ENCODE measurements at places on chromosomes 3 and 15.

DNA sequence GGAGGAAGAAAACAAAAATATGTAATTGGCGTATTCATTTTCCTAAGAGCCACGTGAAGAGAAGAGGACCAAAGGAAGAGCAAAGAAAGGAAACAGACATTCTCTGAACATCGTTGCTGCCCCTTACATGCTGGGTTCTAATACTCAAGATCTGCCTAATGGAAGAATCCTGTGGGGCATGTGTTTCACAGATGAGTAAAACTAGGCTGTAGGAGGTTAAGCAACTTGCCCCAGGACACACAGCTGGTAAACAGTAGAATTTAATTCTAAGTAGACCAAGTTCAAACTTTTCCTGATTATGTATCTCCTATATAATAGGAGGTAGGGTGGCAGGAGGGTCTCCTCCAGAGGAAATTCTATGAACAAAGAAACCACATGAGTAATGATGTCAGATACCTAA is 106.1 kb upstream of the TNFAIP8L3 start:
- no peak for DNase-seq

GRCh38 chr3:32379831-32380500 is 11.7 kb upstream of the CMTM7 start:
- DNase-seq = no peak

DNA sequence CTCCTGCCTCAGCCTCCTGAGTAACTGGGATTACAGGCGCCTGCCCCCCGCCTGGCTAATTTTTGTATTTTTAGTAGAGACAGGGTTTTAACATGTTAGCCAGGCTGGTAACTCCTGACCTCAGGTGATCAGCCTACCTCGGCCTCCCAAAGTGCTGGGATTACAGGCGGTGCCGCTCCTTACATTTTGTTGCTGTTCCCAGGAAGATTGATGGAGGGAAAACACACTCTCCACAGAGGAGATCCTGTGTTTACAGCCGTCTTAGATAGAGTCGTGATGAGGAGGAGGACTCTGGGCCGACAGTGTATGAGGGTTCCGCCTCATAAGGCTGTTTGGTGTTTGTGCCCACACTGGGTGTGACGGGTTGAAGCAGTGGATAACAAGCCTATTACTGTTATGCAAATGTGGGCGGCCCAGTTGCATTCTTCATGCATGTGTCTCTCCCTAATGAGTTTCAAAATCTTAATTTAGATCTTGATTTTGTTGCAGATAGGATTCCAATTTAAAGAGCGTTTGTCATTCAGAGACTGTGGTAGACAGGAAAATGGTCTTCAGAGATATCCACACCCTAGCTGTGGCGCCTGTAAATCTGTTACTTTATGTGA is 60.0 kb downstream of the APBA2 start:
- DNase-seq = no peak

DNA sequence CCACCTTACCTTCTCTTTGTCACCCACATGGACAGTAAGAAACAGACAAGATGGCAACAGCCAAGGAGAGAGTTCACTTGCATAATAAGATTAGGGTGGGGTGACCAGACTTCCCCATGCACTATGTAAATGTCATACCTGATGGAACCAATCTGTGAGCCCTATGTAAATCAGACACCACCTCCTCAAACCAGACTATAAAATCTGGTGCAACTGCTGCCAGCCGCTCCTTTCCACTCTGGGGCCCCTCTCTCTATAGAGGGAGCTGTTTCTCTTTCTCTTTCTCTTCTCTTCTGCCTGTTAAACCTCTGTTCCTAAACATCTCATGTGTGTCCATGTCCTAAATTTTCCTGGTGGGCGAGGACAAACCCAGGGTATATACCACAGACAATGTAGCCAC is 405.5 kb upstream of the CNTN4 start:
- no peak for DNase-seq

- no peak for DNase-seq
Measured at GRCh38 chr15:73001840-73002239, 50.4 kb upstream of the NEO1 start.

DNA sequence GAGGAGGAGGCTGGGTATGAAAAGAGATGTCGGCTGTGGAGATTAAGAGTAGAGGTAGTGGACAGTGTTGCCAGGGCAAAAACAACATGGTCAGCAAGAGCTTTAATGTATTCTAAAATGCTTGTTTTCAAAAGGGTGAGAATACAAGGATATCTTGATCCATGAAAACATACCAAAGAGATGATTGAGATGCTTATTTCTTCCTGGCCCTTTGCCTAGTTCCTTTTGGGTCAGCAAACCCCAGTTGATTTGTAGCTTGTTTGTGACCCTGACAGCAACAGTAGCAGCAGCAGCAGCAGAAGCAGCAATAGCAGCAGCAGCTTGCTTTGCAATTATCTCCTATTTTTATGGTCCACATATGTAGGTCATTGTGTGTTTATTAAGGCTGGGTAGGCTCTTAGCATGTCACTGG is 337.3 kb downstream of the LPP start:
- no peak for DNase-seq

DNA sequence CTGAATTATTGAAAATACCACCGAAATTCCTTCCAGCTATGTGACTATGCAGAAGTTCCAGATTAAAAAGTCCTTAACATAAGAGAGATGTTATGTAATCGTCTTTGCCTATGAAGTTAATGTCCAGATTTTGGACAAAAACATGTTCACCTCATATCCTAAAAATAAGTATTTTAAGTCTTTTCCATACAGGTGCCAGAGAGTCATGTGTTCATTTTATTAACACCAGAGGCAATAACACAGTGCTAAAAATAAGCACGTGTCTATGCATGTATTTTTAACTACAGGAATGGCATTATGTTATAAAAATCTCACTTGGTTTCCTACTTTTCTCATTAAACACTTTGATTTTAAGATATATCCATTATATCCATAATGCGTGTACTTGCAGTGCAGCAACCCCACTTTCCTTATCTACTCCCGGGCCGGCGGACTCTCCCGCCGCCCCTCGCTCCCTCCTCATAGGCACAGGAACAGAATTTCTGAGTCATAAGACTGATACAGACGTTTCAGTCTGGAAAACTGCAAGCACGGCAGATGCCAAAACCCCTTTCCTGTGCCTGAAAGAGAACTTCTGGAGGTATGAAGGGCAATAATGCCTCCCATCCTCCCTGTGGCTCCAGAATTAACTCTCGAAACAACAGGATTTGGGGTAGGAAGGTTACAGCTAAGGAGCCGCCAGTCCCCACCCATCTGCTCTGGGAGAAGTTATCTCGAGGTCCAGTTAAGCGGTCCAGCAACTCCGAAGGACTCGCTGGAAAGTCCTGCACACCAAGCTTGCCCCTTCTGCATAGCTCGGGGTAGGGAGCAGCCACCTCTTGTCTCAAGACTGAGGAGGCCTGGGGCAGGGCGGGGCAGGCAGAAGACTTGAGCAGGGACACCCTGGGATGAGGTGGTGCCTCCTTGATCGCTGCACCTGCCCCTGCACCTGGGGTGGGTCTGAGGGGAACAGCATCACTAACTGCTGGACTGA is 22.3 kb upstream of the PSTPIP1 start:
- DNase-seq = no peak

DNA sequence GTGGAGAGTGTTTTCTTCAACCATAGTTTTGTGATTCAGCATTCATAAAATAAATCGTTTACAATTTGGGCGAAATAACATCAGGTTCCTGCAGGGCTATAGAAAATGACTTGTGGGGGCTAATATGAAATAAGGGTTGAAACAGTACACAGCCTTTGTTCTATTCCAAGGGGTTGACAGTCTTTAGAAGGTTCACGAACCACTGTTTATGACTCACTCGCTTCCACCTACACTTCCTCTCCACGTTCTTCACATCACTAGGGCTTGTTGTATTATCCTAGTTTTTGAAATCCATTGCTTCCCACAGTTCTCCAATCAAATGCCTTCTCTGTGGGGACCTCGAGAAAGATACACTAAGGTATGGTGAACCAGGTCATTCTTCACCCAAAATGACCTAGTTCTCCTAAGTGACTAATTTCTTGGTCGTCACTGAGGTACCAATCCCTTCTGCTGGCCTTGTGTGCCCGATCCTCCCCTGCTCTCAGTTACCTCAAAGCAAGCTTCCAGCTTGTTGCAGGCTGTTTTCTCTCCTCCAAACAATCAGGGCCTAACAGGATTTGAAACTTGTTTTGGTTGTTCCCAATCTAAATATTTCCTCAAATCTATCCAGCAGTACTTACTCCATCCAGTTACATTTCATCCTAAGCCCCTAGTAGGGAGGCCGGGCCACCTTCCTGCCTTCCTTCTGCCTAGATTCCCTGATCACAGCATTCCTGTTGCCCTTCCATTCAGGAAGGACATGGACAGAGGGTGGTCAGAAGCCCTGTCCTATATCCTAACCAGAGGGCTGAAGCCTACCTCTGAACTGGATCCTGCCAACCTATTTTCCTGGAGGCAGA is 23.1 kb upstream of the TBL1XR1 start:
- DNase-seq = no peak

GRCh38 chr3:158794936-158795518 is 6.8 kb upstream of the MFSD1 start:
- DNase-seq = no peak

- DNase-seq = no peak
Measured at GRCh38 chr15:58352026-58352929, 79.5 kb upstream of the LIPC start.

DNA sequence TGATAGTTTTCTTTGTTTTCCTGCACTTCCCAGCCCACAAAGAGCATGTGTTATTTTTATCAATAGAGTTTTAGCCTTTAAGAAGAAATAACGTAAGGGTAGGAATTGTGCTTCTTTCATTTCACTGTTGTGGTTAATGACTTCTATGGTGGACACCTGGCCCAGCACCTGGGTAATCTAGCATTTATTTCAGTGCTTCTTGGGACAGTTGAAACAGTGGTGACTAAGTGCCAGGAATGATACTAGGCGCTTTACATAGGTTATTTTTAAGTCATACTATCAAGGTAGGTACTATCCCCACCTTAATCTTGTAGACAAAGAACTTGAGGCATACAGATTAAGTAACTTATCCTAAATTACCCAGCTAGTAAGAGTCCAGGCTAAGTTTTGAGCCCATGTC is 243.8 kb downstream of the SOX2 start:
- no peak for DNase-seq

- DNase-seq = no peak
Measured at GRCh38 chr3:53016236-53016635, 29.6 kb downstream of the SFMBT1 start.

GRCh38 chr3:136516656-136517055 is 235.5 kb downstream of the STAG1 start:
- no peak for DNase-seq

GRCh38 chr15:71456362-71456761 is 341.1 kb downstream of the THSD4 start:
- no peak for DNase-seq

DNA sequence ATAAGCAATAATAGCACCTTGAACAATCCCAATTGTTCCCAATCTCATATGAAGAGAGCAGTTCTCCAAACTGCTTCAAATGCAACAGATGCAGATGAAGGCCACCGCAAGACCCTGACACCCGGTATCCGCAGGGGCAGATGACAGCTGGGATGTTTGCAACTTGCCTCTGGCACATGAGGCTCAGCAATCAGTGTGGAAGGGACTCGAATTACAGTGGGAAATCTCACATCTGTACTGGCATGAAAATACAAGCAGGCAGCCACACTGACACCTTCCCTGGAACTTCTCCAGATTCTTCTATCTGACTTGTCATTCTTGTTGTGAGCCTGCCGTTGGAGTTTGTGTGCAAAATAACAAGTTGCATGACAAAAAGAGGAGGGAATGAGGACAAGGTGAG is 68.8 kb downstream of the WDR76 start:
- no peak for DNase-seq

- DNase-seq = no peak
Measured at GRCh38 chr3:195356151-195357086, 85.5 kb upstream of the XXYLT1 start.

- DNase-seq = no peak
Measured at GRCh38 chr3:194962056-194962455, 276.4 kb downstream of the FAM43A start.
